ENCODE measurements at places on chromosomes 4 and X.
A peak's percentile ranks its signal among the peaks of the same experiment; 100 is the strongest.

- DNase-seq: peak; percentile 14
Observed at GRCh38 chrX:21926116-21926515, 14.4 kb upstream of the SMS start.

- no peak for DNase-seq
Observed at GRCh38 chrX:103586314-103586646, 965 bp downstream of the TCEAL4 start.

GRCh38 chr4:87388901-87389300, 2.1 kb downstream of the HSD17B11 start:
- DNase-seq: no peak

DNA sequence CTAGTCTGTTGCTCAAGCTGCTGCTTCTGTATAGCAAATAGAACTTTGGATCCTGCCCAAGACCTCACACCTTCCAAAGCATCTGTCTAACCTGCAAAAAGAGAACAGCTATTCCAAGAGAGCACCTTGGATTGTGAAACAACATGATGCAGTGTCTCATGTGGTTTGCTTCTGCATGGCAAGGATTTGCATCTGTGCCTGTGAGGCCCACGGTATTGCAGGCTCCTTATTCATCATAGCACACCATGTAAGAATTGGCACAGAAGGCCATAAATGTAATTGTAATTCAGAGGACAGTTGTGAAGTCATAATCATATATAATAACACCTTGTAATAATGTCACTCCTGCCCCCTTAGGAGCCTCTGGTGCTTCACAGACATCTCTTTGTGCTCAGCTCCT, 147.1 kb downstream of the ZNF674 start:
- no peak for DNase-seq

- no peak for DNase-seq
Observed at GRCh38 chrX:11655282-11656015, 10.3 kb downstream of the ARHGAP6 start.

DNA sequence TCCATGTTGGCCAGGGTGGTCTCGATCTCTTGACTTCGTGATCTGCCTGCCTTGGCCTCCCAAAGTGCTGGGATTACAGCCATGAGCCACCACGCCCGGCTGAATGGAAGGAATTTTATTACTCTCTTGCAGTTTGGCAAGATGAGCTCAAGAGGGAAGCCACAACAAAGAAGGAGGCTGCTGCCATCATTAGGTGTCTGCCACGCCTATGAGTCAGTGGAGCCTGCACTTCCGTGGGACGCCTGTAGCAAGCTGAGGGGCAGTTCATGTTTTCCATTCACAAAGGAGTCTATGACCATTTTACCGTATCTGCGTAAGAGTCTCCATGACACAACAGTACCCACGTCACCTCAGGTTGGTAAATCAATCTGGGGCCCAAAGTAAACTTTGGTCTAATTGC, 51.2 kb upstream of the CHRNA9 start:
- no peak for DNase-seq

- no peak for DNase-seq
Observed at GRCh38 chrX:132088864-132089263, 39.0 kb downstream of the FRMD7 start.

- peak; percentile 53 for DNase-seq
Observed at GRCh38 chr4:128863312-128864075, 54.0 kb downstream of the JADE1 start.

Data from MM.1S (cell line).